Activated CD4-positive, alpha-beta T cell treated with anti-CD3 and anti-CD28 coated beads, Interleukin-2, amount 10 ng/mL, durations not matched to agents 7 days and 5 days (primary cell): ENCODE measurements at places on chromosomes 13 and 19. TPM values are rescaled to one million over a fixed set of nuclear protein-coding genes. Genes with fewer than 3 reads are reported as not detected.

DNA sequence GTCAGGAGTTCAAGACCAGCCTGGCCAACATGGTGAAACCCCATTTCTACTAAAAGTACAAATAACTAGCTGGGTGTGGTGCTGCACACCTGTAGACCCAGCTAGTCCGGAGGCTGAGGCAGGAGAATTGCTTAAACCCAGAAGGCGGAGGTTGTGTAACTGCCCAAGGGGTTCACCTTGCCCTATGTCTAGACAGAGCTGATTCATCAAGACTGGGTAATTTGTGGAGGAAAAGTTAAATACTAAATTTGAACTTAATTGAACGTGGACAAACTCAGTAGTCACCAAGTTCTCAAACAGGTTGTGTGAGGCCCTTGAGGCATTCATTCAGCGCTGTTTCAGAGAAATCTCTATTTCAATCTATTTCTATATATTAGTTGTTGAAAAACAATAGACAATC lies 13.7 kb upstream of the ZNF486 start:
- H3K4me3 ChIP-seq: no peak overlapping the region
- H3K27me3 ChIP-seq: no peaks in the 10 kb centered on the region
- no peak for DNase-seq
- H3K4me1 ChIP-seq: no peaks in the 10 kb centered on the region
- no peak overlapping the region for H3K27ac ChIP-seq

GRCh38 chr19:3570606-3571011 lies 2.1 kb upstream of the HMG20B start:
- H3K36me3 ChIP-seq: peaks cover 12% of the 10 kb centered on the region
- no peak for DNase-seq
- H3K27me3 ChIP-seq: no peaks in the 10 kb centered on the region
- no peak overlapping the region for H3K27ac ChIP-seq

DNA sequence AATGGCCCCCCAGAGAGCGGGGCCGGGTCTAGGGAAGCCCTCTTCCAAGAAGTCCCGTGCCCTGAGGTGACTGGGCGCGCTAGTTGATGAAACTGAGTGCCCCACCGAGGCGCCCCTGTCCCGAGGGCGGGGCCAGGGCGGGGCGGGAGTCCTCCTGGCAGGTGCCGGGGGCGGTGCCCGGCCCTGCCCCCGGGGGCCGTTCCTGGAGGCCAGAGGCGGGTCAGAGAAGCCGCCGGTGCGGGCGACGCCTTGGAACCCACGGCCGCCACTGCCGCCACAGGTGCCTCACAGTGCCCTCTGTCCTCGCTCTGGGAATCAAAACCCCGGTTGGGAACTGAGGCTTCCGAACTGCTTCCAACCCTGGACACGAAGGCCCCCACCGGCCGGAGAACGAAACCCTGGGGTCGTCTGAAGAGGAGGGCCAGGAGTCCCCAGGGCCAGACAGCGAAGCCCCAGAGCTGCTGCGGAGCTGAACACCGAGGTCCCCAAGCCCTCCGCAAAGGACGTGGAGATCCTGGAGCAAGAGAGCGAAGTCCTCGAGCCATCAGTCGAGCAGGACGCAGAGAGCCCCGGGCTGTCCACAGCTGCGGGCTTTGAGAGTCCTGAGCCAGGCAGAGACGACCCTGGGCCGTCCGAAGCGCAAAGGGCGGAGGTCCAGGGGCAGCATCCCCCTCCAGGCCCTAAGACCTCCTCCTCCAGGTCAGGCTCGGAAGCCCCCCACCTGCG lies at the start of gene MISP3:
Gene MISP3, plus strand, starts transcription at position 252 of the 726 bp plus-strand sequence. CDS start 524 bp downstream, outside the sequence.
- H3K27me3 ChIP-seq: peaks cover 13% of the 10 kb centered on the region
- H3K4me1 ChIP-seq: peaks cover 27% of the 10 kb centered on the region
- no peaks in the 10 kb centered on the region for H3K36me3 ChIP-seq
- H3K27ac ChIP-seq: peak within 1 kb of the TSS; percentile 62
- H3K4me3 ChIP-seq: peak within 1 kb of the TSS; percentile 84
- peak; percentile 24 for DNase-seq

DNA sequence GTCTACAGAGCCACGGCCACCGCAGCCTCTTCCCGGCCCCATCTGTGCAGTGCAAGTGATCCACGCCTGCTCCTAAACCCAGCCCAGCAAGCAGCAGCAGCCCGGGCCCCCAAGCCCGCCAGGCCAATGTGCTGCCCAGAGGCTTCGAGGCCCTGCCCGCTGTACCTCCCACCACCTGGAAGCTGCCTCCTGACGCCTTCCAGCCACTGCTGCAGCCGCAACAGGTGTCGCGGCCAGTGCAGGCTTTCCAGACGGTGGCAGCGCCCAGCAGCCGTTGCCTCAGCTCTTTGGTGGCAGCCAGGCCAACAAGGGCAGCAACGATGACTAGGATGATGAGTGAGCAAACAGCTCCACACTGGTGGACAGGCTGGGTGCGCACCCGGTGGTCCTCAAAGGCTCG lies 50.2 kb upstream of the TPM4 start:
- no peaks in the 10 kb centered on the region for H3K27me3 ChIP-seq
- H3K4me3 ChIP-seq: no peak overlapping the region
- no peak overlapping the region for H3K27ac ChIP-seq
- DNase-seq: no peak
- no peaks in the 10 kb centered on the region for H3K36me3 ChIP-seq
- H3K4me1 ChIP-seq: no peaks in the 10 kb centered on the region

DNA sequence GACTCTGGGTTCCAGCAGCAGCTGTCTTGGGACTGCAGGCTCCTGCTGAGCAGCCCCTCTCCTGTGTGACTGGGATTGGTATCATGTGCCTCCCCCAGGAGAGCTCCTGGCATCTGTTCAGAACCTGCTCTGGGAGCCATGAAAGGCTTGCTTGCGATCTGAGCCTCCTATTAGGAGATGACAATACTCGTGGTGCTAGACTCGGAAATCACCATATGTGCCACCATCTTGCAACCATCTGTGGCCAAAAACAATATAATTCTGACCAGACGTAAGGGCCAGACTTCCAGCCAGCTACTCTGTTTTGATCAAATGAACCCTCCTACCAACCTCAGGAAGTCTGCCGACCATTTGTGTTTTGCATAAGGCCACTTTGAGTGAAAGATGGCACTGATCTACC lies 484.7 kb downstream of the IRS2 start:
- H3K4me3 ChIP-seq: no peak overlapping the region
- H3K27ac ChIP-seq: no peak overlapping the region
- DNase-seq: no peak
- no peaks in the 10 kb centered on the region for H3K36me3 ChIP-seq
- no peaks in the 10 kb centered on the region for H3K27me3 ChIP-seq

GRCh38 chr19:4304538-4305256 lies at the start of gene FSD1:
TSS of gene FSD1 (plus strand) at chr19:4304598. CDS start at chr19:4304747, 149 bp downstream.
- peak within 1 kb of the TSS; percentile 68 for H3K4me3 ChIP-seq
- peaks cover 5% of the 10 kb centered on the region for H3K36me3 ChIP-seq
- DNase-seq: peak; percentile 76
- H3K27ac ChIP-seq: peak within 1 kb of the TSS; percentile 82
- H3K27me3 ChIP-seq: no peaks in the 10 kb centered on the region
- H3K4me1 ChIP-seq: peaks cover 41% of the 10 kb centered on the region

DNA sequence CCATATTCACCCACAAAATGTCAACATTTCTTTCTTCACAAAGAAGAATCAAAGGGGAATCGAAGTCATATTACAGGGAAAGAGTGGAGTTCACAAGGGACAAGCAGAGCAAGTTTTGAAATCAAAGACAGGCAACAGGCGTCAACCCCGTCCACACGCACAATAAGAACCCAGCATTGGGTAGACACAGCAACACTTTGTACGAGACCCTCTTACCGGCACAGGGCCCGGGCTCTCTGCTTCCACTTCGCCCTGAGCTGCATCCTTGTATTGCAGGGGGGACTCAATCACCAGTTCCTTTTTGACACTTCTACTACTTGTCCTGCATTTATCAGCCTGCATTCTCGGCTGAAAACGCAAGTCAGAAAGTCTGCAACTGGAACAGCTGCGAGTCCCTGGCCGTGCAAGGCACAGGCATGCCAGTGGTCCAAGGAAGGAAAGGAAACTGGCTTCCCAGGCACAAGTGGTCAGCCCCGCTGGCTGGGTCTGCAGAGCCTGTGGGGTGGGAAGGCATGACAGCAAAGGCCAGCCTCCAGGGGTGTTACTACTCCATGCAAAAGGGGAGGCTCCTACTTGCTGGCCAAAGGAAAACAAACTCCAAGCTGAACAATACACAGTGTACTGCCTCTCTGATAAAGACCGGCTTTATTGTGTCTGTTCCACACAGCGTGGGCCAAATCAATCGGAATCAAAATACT lies at the start of gene DOCK9:
Gene DOCK9, minus strand, starts transcription at position 497 of the 698 bp plus-strand sequence. Its CDS starts 155 bp downstream, at position 342.
- H3K4me3 ChIP-seq: no peak within 1 kb of the TSS
- H3K36me3 ChIP-seq: peaks cover 2% of the 10 kb centered on the region
- no peak for DNase-seq
- no peaks in the 10 kb centered on the region for H3K27me3 ChIP-seq
- no peak within 1 kb of the TSS for H3K27ac ChIP-seq

DNA sequence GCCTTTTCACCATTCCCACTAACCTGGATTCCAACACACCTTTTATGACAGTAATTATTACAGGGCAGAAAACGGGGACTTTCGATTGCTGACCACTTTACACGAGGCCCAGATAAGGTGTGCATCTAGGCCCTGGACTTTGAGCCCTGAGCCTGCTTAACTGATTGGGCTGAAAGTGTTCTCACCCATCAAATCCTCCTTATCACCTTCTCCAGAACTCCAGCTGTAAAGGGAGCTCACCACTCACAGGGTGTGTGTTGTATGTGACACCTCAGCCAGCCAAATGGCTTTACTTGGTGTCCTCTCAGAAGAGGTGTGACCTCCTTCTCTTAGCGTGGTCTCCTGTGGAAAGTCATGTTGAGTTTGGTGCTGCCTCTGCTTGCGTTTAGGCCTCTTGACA lies 36.5 kb downstream of the SIPA1L3 start:
- H3K27ac ChIP-seq: no peak overlapping the region
- H3K36me3 ChIP-seq: no peaks in the 10 kb centered on the region
- no peak for DNase-seq
- peaks cover 1% of the 10 kb centered on the region for H3K4me1 ChIP-seq

SIGLEC5 gene
- not detected for total RNA-seq

PGLYRP2 gene
- 0.08 TPM for total RNA-seq

POGLUT2 gene
- 6.8 TPM for total RNA-seq

GZMM gene
- 47.4 TPM for total RNA-seq
